Panc1 (cell line): ENCODE measurements at places on chromosomes 2 and 18.

GRCh38 chr2:240906141-240906910 lies at the start of gene CROCC2:
Gene CROCC2 (plus strand): TSS chr2:240906336. CDS start chr2:240906514, 178 bp downstream.
- no peak for DNase-seq

DNA sequence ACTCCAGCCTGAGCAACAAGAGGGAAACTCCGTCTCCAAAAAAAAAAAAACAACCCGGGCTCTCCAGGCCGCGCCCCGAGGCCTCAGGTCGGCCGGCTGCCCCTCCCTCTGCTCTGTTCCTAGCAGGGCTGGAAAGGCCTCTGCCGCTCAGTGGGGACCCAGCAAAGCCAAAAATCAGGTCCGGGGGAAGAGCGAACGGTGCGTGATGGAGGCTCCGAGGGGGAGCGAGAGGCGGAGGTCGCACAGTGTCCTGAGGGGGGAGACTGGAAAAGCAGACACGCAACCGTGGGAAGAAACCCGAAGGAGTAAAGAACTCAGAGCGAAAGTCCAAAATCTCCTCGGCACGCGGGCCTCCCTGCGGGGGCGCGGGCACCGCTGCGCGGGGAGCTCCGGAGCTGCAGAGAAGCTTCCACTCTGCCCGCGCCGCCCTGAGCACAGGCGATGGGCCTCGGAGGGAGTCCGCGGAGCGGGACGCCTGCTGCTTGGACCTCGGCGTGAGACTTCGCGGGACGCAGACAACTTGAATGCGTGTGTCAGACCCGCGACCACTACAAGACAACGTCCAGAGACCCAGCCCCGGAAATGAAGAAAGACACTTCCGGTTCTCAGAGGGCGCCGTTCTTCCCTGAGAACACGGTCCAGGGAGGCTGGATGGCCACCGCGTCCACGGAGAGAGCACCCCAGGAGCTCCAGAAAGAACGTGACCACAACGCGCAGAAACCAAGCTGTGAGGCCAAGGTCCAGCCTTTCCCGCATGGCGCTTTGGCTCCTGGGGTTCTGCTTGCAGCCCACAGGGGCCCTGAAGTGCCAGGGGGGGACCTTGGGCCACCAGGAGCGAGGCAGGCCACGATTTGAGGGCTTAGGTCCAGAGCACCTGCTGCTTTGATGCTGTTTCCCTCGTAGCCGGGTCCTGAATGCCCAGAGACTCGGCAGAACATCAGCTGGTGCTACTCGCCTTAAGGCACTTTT lies 219.8 kb downstream of the DPP10 start:
- no peak for DNase-seq

DNA sequence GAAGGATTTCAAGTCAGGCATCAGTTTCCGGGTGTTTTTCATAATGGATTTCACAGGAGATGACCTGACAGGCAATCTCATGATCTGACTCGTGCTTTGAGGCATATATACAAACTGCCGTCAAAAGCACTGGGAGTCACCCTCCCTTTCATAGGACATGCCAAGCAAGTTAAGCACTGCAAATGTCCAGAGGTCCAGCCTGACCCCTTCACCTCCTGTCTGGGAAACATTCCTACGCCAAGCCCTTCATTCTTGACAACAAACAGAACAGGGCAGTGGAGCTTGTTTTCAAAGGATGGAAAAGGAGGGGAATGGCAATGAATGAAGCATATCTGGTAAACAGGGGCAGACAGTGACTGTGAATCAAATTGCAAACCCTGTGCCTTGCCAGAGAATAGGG lies 963.6 kb downstream of the BCL11A start:
- DNase-seq: no peak

- DNase-seq: no peak
These were observed 153.4 kb downstream of the TNS1 start for GRCh38 chr2:217849154-217849975.

DNA sequence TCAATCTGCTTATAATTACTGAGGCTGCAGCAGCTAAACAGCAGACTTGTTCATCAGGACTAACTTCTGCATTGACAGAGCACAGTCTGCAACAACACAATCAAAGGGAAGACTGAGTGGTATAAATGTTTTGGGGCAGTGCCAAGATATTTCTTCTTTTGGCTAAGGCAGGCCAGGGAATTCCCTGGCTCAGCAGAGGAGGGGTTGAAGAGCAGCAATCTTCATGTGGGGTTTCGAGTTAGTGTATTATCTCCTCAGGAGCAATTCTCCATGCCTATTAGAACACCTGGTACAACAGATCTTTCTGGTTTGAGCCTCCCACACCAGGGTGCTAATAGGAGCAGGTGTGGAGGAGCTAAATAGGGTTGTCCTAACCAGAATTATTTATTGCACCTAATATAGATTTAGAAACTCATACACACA lies 103.0 kb upstream of the STK17B start:
- DNase-seq: no peak

DNA sequence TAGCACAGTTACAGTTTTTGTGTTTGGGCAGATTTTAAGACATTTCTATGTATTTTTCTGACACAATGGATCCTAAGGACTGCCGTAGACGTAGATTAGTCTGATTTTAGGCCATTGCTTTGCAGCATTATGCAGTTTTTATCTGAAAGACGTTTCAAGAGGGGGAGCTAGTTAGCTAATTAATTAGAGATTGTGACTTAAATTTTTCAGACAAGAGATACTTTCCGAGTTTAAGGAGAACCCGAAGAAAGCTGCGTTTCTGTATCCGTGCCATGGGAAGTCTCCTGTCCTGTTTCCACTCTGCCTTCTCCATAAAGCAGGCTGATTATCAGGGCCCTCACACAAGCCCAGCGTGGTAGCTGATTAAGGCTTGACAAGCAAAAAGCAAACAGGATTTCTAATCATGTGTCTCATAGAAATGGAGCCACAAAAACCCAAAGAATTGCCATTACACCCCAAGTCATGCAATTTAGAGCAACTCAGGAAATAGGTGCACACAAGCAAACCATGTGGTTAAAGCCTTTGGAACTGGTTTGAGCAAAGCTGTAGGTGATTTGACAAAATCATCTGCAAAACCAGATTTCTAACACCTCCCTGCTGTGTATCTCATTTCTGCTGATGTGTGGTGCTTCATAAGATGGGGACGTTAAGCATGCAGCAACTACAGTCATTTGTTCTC lies 808.1 kb downstream of the RNF144A start:
- no peak for DNase-seq

GRCh38 chr2:42132966-42133641 lies 36.0 kb upstream of the EML4 start:
- peak; percentile 90 for DNase-seq

DNA sequence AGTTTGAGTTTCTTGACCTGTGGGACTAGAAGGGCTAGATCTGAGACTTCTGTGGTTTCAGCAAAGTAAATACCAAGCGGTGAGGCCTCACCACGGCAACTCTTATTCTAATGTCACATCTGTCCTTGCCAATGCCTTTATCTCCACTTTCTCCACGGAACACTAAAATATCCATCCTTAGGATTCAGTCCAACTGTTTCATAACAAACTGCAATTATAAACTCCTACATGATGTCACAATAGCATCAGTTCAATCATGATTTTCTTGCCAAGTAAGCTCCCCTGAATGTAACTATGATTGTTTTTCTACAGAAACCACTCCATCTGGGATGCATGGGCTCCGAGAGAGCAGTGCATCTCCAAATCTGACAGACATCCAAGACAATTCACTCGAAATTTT lies 79.6 kb downstream of the LRATD1 start:
- no peak for DNase-seq
